ENCODE measurements at places on chromosomes 4 and X. TPM values are rescaled to one million over a fixed set of nuclear protein-coding genes. Genes with fewer than 3 reads are reported as not detected.

Gene NUDT11
- total RNA-seq = 3.2 TPM

Gene MSX1
- 11.8 TPM for total RNA-seq

Gene EXOSC9
- 27.5 TPM for total RNA-seq

Gene HAUS3
- total RNA-seq = 7.8 TPM

Gene PTPN13
- 4.8 TPM for total RNA-seq

Gene F8A3
- 0.93 TPM for total RNA-seq

Gene GPR143
- 0.12 TPM for total RNA-seq

Gene CYBB
- total RNA-seq = 0.12 TPM

Gene MAP3K15
- total RNA-seq = 2.4 TPM

Gene PCYT1B
- not detected for total RNA-seq

Gene WDR17
- 1.9 TPM for total RNA-seq

Gene AKAP14
- not detected for total RNA-seq

Gene SLC6A14
- total RNA-seq = not detected

Gene CLTRN
- 1.2 TPM for total RNA-seq

Gene CXCL8
- 19.3 TPM for total RNA-seq
